ENCODE measurements at places on chromosomes 11 and 22.
A peak's percentile ranks its signal among the peaks of the same experiment; 100 is the strongest.

- no peak for DNase-seq
Observed at GRCh38 chr11:125932301-125932700, 13.5 kb upstream of the VSIG10L2 start.

GRCh38 chr22:17831501-17832251 is 57.4 kb upstream of the BID start:
- DNase-seq = peak; percentile 10

DNA sequence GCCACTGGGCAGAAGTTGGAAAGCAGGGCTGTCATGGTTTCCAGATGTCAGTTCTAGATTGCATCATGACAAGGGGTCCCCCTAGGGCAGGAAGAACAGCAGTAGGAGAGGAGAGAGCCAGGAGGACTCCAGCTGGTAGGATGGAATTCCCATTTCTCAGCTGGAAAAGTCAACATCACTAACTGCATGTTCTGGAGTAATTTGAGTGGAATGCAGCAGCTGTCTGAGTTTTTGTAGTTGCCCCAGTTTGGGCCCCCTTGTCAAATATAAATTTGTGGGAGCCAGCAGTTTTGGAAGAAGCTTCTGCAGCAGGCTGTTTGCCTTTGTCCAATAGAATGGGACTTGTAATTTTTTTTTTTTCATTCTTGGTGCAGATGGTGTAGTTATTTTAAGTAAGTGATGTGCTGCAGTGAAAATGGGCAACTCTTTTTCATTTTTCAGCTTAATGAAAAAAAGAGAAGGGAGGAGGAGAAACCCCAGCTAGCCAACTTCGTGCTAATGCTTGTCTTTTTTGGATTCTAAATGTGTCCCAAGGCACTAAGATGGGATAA is 86.9 kb downstream of the LDLRAD3 start:
- peak; percentile 84 for DNase-seq

GRCh38 chr11:18171377-18172000 is 1.1 kb upstream of the MRGPRX4 start:
- DNase-seq = peak; percentile 59

DNA sequence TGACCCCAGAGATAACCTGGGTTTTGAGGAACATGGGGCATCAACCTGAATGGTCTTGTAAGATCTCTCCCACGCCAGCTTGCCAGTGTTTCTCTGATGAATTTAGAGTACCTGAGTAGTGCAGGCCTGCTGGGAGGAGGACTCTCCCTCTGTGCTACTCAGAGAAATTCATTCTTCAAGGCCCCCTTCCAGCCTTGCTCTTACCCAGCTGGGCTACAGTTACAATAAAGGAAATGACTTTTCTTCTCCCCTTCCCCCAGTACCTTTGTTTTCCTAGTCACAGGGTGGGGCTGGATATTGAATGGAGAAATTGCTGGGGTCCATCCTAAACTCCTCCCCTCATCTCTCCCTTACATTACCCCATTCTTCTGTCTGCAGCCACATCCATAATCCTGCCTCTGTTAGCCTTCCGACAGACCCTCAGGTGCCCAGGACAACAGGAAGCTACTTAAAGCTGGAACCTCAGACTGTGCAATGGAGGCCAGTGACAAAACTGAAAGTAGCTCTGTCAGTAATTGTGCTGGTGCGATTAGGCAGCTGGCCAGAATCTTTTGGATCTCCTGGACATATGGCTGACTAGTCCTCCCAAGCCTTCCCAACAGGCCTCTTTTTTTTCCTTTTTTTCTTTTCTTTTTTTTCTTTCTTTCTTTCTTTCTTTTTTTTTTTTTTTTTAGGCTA is 17.4 kb downstream of the LIMK2 start:
- peak; percentile 36 for DNase-seq

DNA sequence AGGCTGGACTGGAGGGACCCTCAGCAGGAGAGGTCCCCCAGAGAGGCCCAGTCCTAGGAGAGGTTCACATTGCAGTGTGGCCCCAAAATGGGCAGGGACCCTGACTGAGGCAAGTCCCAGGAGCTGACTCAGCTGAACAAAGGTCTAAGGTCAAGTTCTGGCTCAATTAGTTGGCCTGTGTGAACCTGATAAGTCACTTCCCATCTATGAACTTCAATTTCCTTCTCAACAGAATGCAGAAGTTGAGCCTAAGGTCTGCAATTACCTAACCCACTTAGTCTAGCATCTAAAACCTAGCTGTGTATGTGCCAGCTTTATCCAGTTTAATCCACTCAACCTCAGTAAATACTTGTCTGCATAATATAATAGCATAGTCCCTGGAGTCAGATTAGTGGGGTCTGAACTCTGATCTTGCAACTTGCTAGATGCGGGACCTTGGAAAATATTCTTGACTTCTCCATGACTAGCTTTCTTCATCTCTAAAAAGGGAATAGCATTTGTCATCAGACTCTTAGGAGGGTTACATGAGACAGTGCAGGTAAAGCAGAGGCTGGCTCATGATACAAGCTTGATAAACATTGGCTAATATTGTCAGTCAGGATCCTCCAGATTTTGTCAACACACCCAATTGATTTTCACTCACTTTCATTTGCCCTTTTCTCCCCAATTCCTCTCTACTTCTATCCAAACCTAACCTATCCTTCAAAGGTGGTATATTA is 465.5 kb downstream of the INSC start:
- no peak for DNase-seq

DNA sequence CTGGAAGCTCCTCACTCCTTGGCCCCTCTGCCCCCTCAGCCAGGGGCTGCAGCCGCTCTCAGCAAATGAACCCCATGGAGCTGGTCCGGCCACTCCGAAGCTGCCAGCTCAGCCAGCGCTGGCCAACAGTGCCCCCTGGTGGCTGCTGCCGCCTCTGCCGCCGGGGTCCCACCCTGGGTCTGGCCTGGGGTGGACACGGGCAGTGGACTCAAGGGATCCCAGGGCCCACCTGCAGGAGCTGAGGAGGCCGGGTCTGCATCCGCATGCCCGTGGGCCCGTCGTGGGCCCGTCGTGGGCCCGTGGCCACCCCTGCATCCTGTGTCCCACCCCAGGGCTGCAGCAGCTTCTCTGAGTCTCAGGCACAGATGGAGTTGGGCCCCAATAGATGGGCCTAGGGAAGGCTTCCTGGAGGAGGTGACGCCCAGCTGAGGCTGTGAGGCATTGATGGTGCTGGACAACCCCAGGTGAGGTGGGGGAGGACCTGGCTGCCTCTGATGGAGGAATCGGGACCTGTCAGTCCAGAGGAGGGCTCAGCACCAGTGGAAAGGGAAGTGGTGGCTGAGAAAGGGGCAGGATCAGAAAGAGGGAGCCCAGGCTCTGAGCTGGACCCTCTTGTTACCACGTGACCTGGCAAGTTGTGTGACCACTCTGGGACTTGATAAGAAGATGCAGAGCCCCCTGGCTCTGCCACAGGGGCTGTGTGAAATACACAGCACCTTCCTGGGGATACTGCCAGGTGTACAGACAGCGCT is 522.3 kb downstream of the BRD1 start:
- DNase-seq = no peak

- no peak for DNase-seq
Observed at GRCh38 chr22:25804676-25805075, 62.7 kb downstream of the MYO18B start.

DNA sequence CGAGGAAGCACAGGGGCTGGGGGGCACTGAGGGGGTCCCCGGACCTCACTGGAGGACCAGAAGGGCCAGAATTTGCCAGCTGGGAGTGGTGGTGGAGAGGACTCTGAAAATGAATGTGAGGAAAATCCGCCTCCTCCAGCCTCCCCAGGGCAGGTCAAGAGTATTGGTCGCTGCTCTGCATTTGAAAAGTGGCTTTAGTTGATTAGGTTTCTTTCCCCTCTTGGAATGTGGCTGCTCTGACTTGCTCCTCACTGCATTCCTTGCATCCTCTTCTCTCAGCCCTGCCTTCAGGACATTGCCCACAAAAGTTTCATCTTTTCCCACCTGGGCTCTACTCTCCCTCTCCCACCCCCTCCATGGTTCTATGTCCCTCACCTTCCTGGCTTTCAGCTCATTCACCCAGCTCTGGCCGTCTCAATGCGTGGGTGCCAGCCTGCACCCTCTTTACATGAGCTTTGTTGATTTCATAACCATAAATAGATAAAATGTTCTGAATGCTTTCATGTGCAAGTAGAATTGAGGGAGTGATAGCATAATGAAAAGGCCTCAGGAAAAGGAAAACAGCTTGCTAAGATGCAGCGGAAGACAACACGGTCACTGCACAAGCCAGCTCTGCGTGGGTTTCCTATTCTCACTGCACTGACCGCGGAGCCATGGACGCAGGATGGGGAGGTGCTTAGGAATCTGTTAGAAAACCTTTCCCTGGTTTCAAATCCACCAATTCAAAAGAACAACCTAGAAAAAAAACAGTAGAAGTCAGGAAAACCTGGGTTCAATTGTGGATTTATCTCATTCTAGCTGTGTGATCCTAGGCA is 6.5 kb upstream of the NPAS4 start:
- no peak for DNase-seq

GRCh38 chr22:19495562-19496323 is 16.0 kb downstream of the CDC45 start:
- DNase-seq = peak; percentile 23

- DNase-seq = peak; percentile 47
Observed at GRCh38 chr22:37571258-37571991, 8.5 kb downstream of the LGALS2 start.

All from foreskin fibroblast (primary cell).